ENCODE measurements at places on chromosomes 3 and 15. TPM values are rescaled to one million over a fixed set of nuclear protein-coding genes. Genes with fewer than 3 reads are reported as not detected.

PEX5L gene
- 0.32 TPM for total RNA-seq

NLGN1 gene
- 3.7 TPM for total RNA-seq

FES gene
- total RNA-seq, result 29.4 TPM

OR5H1 gene
- not detected for total RNA-seq

COL7A1 gene
- total RNA-seq, result 15.0 TPM

STX19 gene
- total RNA-seq, result not detected

HYAL1 gene
- total RNA-seq, result 3.5 TPM

ANKRD63 gene
- 0.31 TPM for total RNA-seq

EXOG gene
- 19.5 TPM for total RNA-seq

OR5K2 gene
- total RNA-seq, result not detected

SSUH2 gene
- 1.3 TPM for total RNA-seq

CDCP1 gene
- total RNA-seq, result 1.3 TPM

SAMD7 gene
- total RNA-seq, result not detected

SPINK8 gene
- not detected for total RNA-seq

ARPP21 gene
- 0.67 TPM for total RNA-seq

PLSCR2 gene
- 0.31 TPM for total RNA-seq

ADGRG7 gene
- total RNA-seq, result not detected

GOLGA8S gene
- 0.50 TPM for total RNA-seq

PLCB2 gene
- 11.5 TPM for total RNA-seq

TTC23 gene
- 34.6 TPM for total RNA-seq
